ENCODE measurements at places on chromosomes 2 and 18.
A peak's percentile ranks its signal among the peaks of the same experiment; 100 is the strongest.

- DNase-seq, result no peak
Observed at GRCh38 chr2:168210895-168211570, 36.4 kb downstream of the STK39 start.

GRCh38 chr2:201888426-201888800 lies 82.1 kb downstream of the CDK15 start:
- no peak for DNase-seq

DNA sequence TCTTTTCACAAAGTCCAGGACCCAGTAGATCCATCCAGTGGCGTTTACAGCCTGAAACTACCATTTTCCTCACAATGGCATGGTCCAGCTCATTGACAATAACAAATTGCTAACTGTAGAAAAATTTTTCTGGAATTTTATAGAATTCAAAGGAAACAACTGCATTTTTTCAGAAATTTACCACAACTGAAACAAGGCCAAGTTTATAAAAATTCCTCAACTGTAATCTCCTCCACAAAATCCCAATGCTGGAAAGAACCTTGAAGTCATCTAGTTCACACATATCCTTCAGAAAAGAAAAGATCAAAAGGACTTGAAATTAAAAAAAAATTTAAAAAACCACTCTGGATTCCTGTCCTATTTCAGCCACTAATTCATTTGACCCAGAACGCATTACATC lies 226.0 kb upstream of the CTAGE1 start:
- no peak for DNase-seq

GRCh38 chr2:176399074-176399598 lies 129.9 kb downstream of the MTX2 start:
- no peak for DNase-seq

DNA sequence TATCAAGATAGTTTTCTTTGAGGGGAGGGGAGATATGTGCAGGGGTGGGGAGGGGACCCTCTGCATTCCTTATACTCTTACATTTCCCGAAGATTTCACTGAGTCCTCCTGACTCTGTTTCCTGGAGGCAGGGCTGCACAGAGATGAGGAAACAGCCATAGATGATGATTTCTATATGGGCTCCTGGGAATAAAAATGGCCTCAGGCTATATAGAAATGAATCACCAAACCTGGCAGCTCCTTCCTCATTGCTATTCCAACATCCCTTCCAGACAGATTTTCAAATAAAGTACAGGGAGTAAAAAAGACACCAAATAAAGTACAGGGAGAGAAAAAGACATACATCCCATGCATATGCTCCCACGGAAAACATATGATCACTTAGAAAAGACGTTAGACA lies 474.8 kb upstream of the RAB6C start:
- no peak for DNase-seq

- DNase-seq, result no peak
Observed at GRCh38 chr18:66979009-66979408, 375.1 kb upstream of the CDH19 start.

- no peak for DNase-seq
Observed at GRCh38 chr2:43592443-43592842, 3.4 kb downstream of the THADA start.

DNA sequence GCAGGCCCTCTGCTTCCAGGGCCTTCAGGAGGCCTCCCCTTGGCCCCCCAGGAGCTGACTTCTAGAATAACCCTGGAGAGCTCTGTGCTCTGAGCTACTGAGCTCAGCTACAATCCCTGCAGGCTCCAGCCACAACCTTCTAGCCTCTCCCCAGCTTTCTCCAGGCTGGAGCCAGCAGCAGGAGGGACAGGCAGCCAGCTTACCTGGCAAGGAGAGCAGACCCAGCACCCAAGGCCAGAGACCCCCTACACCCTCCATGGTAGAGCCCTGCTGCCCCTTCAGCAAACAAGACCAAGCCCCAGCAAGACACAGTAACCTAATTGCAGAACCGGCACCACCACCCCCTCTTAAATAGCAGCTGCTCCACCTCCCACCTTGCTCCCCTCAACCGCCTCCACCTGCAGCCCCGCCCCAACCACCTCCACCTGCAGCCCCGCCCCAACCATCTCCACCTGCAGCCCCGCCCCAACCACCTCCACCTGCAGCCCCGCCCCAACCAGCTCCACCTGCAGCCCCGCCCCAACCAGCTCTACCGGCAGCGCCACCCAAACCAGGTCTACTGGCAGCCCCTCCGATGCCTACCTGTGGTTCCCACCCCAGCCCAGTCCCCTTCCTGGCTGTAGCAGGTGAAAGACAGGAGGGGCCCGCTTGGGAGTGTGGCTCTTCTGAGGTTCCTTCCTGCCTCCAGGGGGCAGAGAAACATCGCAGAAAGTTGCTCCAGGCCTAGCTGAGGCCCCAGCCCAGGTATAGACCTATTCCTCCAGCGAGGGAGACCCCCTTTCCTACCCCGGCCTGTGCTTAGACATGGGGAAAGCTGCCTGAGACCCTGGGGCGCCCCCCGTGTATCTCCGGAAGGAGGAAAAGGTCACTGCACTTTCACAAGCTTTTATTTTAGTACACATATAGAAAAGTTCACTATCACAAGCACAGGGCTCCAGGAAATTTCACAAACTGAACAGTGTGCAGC lies at the start of gene ASTL:
TSS of gene ASTL (minus strand) at position 324 of the 967 bp plus-strand sequence. CDS start at position 258, 66 bp downstream.
- peak; percentile 41 for DNase-seq

DNA sequence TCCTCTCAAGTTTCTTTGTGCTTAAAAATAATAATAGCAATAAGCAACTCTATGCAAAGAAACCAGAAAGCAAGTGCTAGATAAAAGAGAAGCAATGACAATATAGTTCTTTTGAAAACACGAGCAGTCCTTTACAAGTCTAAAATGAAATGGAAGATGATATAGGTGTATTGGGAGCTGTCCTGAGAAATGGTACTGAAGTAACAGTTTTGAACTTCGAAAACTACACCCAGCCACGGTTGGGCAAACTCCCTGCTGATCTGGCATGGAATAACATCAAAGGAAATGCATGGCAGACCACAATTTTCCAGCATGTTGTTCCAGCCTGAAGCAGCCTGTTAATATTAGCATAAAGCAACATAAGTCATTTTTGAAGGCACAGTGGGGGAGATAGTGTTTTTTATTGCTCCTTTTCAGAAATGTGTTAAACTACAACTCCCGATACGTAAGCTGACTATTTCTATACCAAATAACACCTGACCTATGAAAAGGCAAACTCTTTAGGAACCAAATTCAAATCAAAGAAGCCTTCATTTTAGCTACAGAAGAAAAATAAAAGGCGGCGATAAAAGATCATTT lies 596.1 kb upstream of the KLHL29 start:
- no peak for DNase-seq

GRCh38 chr2:58971511-58972360 lies 730.6 kb upstream of the FANCL start:
- DNase-seq, result no peak

GRCh38 chr2:17518212-17519154 lies at the start of gene RAD51AP2:
RAD51AP2 (minus strand) TSS chr2:17518440; CDS start chr2:17518415, 25 bp downstream.
- peak; percentile 34 for DNase-seq

DNA sequence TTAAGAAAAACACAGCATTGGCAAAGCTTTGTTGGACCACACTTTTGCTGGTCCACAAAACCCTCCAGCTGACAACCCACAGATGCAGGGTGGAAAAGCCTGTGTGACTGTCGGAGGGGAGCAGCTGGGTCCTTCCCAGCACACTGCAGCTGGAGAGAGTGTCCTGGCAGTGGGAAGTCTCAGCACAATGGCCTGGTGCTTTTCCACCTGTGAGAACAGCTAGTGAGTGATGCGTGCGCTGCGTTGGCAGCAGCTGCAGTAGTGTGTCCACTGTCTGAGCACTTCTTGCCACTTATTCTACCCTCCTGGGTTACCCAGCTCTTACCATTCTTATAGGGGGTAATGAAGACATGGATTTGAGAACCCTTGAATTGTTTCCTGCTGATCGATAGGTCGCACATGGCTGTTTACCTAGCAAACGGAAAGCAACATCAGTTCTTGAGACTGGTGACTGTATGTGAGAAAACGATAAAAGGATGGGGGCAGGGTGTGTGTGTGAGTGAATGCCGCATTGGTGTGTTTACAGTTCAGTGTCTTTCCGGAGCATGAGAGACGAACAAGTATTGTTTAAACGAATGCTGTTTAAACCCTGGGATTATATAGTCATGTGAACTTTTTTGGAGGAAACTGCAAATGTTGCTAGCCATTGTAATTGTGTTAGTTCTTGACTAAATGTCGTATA lies 69.7 kb downstream of the LYPD6 start:
- no peak for DNase-seq

DNA sequence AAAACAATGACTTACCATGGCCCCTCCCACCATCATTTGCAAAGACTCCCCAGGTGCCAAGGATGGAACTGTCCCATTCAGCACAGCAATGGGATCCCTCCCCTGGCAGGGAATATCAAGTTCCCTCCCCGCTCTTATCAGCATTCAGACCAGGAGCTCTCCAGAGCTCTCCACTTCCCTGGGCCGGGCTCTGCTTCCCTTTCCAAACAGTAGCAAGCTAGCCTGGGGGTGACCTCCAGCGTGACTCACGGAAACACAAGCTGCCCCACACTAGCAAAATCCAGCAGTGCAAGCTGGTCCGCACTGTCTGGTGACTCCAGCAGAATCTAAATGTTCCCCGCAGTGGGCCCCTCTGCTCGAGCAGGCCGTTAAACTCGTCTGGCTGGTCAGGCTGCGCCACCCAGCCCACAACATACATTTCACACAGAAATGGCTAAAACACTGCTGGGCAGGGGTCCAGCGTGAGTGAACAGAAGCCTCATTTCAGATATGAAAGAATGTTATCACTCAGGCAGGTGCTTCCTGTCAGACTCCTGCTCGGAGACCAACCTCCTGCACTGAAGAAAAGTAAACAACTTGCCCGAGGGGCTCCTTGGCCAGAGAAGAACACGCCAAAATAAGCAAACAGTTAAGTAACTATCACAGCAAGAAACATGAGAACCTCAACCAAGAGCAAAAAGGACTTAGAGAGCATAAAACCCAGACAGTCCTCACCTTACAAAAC lies 33.9 kb downstream of the STAT1 start:
- no peak for DNase-seq

GRCh38 chr2:236512902-236513435 lies 56.7 kb upstream of the ACKR3 start:
- peak; percentile 49 for DNase-seq

DNA sequence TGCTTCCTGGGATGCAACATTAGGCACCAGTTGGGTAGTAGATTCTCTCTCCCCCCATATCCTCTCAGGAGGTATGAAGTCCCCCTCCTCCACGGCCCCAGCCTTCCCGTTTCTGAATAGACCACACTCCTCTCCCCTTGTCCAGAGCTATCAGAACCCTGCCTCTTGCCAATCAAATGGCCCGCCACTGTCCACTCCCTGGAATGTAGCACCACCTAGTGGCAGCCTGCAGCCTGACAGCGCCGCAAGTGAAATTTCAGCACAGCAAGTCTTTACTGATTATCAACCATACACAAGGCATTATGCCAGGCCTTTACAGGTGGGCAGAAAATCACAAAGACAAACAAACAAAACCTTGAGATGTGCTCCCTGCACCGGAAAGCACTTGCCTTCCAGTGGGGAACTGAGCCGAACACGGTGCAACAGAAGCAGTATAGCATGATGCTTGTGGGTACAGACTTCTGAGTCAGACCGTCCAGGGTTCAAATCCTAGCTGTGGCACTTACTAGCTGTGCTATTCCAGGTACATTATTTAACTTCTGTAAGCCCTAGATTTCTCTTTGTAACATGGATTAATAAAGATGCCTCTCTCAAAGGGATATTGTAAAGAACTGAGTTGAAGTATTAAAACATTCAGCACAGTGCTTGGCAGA lies 174.0 kb downstream of the SMAD2 start:
- peak; percentile 29 for DNase-seq

- no peak for DNase-seq
Observed at GRCh38 chr2:212088353-212088752, 450.2 kb downstream of the ERBB4 start.

GRCh38 chr2:67389286-67389685 lies 7.8 kb upstream of the ETAA1 start:
- no peak for DNase-seq

GRCh38 chr2:216161967-216162366 lies 52.8 kb downstream of the XRCC5 start:
- DNase-seq, result no peak

- DNase-seq, result no peak
Observed at GRCh38 chr2:10033251-10034006, 9.9 kb upstream of the KLF11 start.

DNA sequence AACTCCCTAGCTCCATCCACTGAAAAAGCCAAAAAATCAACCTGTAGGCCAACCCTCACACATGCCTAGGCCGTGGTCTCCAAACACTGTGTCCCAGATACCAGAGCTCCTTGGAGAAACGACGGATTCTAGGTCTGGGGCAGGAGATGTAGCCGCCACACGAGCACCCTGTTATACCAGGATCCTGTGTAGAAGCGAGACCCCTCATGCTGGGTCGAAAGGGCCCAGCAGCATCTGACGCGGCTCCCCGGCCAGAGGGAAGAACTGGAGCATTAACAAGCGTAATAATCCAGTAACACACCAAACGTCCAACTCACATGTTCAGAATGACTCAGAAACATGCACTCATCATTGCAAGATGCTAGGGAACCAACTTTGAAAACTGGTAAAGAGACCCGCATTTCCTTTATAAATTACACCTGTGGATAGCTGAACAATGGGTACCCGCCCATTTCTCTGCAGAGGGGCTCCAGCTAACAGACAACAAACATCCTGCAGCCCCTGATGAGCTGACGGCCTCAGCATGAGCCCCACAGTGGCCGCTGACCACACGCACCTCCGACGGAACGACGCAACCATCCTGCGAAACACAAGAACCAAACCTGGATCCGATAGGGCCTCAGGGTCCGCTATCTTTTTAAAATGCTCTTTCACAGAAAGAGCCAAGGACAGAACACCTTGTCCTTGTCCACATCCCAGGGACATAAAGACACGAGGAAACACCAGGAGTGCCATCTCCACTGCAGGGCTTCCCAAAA lies 14.2 kb downstream of the SLC66A2 start:
- no peak for DNase-seq

- no peak for DNase-seq
Observed at GRCh38 chr18:12434541-12434929, 26.8 kb downstream of the PRELID3A start.

- no peak for DNase-seq
Observed at GRCh38 chr18:54465502-54465901, 107.8 kb downstream of the C18orf54 start.

DNA sequence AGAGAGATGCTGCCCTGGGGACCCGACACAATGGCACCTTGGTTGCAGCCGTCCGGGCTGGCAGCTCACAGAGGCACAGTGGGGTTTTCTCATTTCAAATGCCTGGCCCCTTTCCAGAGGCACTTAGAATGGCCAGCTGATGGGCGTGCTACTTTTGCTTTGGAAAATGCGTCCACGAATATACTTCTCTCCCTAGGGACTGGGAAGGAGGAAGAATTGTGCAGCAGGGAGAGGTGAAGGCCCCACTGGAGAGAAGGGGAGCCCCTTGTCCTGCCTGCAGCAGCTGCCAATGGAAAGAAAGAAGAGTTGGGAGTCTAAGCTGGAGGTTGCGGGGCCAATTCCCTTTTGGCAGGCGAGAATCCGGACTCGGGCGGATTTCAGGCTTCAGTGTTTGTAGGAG lies 1.1 kb upstream of the MAL start:
- DNase-seq, result no peak
